Daoy (cell line): ENCODE measurements at places on chromosomes 1 and 21. TPM values are rescaled to one million over a fixed set of nuclear protein-coding genes. Genes with fewer than 3 reads are reported as not detected.

DNA sequence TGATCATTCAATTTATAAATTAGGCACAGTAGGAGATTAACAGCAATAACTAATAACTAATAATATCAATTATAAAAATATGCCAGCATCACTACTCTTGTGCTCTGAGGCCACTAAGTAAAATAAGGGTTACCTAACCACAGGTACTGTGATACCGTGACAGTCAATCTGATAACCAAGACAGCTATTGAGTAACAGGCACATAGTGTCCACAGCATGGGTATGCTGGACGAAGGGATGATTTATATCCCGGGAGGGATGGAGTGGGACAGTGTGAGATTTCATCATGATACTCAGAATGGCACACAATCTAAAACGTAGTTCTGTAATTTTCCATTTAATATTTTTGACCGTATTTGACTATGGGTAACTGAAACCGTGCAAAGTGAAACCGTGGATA is 39.4 kb downstream of the CD46 start:
- DNase-seq, result no peak

DNA sequence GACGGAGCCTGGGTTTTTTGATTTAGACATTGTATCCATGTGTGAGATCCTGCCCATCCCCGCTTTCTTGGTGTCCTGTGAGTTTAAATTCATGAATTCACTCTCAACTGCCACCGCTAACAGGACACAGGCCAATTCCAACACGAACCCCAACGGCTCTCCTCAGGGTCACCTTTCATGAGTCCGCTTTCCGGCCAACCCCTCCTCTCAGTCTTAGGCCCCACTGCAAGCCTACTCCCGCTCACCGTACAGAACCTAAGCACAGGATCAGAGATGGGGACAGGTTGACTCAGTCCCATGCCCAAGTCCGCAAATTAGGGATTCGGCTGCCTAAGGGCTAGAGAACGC is 238 bp upstream of the SCP2 start:
- DNase-seq, result no peak

DNA sequence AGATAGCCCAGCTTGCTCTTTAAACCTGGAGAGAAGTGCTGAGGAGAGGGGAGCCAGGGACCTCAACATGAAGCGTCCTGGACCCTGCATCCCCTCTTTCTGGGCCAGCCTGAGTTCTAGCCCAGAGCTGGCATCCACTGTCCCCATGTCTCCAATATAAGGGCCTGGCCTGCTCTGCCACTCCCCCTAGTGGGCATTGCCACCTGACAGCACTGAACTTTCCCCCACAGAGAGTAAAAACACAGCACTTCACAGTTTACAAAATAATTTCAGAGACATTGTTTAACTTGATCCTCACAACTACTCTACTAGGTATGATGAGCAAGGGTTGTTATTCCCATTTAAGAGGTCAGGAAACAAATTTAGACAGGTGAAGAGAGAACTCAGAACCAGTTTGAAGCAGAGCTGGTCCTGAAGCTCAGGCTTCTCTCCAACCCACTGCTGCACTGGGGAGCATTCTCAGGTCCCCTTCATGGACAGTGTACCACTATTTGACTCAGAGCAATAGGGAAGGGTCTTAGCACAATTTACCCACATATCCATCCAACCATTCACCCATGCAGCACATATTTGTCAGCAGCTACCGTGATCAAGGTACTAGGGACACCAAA is 151.2 kb downstream of the DMRTA2 start:
- no peak for DNase-seq

The RNF115 gene
- 7.2 and 8.9 TPM in 2 replicates for total RNA-seq

The SLC2A5 gene
- total RNA-seq, result not detected in 2 replicates

- no peak for DNase-seq
Measured at GRCh38 chr1:226638001-226638601, 89.5 kb downstream of the STUM start.

The ADARB1 gene
- 4.7 and 14.1 TPM in 2 replicates for total RNA-seq

GRCh38 chr1:201666102-201666501 is 127.2 kb downstream of the NAV1 start:
- no peak for DNase-seq

The NBPF12 gene
- 2.8 and 5.4 TPM in 2 replicates for total RNA-seq

GRCh38 chr1:31802190-31803150 is 13.4 kb downstream of the SPOCD1 start:
- DNase-seq, result no peak

DNA sequence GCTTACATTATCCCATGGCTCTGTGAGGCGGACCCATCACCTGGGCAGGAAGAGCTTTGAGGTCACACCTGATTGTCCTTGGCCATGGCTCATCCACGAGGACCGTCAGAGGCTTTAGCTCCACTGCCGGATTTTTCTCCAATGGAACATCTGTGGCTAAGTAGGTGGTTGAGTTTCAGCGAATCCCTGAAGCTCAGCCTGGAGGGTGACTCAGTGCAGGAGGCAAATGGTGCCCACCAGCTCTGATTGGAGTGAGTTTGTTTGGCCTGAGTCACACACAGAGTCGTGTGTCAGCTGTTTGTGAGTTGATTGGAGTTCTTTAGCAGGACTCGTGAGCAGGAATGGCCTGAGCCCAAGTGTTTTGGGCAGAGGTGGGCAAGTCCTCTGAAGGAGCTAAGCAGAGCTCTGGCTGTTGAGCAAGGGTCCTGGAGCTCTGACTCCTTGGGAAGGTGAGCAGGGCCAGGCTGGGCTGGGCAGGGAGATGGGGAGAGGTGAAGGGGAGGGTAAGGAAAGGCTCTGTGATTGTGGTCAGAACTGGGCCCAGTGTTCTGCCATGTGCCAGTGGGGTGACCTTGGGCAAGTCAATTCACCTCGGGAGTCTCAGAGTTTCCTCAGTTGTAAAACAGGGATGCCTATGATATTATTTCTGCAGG is 2.0 kb downstream of the SLC6A17 start:
- DNase-seq, result peak; percentile 92

DNA sequence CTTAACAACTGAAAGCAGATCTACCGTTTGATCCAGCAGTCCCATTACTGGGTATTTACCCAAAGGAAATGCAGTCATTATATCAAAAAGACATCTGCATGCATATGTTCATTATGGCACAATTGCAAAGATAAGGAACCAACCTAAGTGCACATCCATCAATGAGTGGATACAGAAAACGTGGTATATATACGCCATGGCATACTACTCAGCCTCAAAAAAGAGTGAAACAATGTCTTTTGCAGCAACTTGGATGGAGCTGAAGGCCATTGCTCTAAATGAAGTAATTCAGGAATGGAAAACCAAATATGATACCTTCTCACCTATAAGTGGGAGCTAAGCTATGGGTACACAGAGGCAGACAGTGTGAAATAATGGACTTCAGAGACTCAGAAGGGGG is 169.3 kb downstream of the ZBTB18 start:
- no peak for DNase-seq

The DMBX1 gene
- 0.80 and 2.1 TPM in 2 replicates for total RNA-seq

The SPRR2A gene
- not detected in 2 replicates for total RNA-seq
